ENCODE measurements at places on chromosomes 2 and 18. TPM values are rescaled to one million over a fixed set of nuclear protein-coding genes. Genes with fewer than 3 reads are reported as not detected.

GRCh38 chr2:174121612-174122011 is 126.7 kb downstream of the OLA1 start:
- no peak for DNase-seq
- H3K4me1 ChIP-seq = no peaks in the 10 kb centered on the region
- no peaks in the 10 kb centered on the region for H3K36me3 ChIP-seq
- H3K27me3 ChIP-seq = no peaks in the 10 kb centered on the region
- no peak overlapping the region for H3K4me3 ChIP-seq
- H3K27ac ChIP-seq = no peak overlapping the region

AKAIN1 gene
- polyA plus RNA-seq = not detected

POTEC gene
- polyA plus RNA-seq = not detected

GRCh38 chr18:79695856-79696850 is 16.6 kb downstream of the CTDP1 start:
- H3K27me3 ChIP-seq = no peaks in the 10 kb centered on the region
- H3K4me1 ChIP-seq = no peaks in the 10 kb centered on the region
- H3K4me3 ChIP-seq = no peak overlapping the region

TCF4 gene
- polyA plus RNA-seq = 68.5 TPM

GRCh38 chr2:216822470-216822869 is 37.4 kb downstream of the TNP1 start:
- no peaks in the 10 kb centered on the region for H3K36me3 ChIP-seq
- no peak overlapping the region for H3K4me3 ChIP-seq
- no peak overlapping the region for H3K27ac ChIP-seq
- no peaks in the 10 kb centered on the region for H3K27me3 ChIP-seq
- no peaks in the 10 kb centered on the region for H3K4me1 ChIP-seq

Data from B cell (primary cell).